Cardiac septum (tissue), 1 donor: ENCODE measurements at places on chromosomes 4 and X.

- DNase-seq: no peak
Measured at GRCh38 chr4:16658183-16658582, 240.3 kb downstream of the LDB2 start.

GRCh38 chrX:109847257-109848187 is 114.5 kb upstream of the ACSL4 start:
- no peak for DNase-seq

- no peak for DNase-seq
Measured at GRCh38 chrX:4110964-4111363, 397.5 kb upstream of the PRKX start.

- DNase-seq: no peak
Measured at GRCh38 chr4:142882159-142882558, 36.1 kb upstream of the INPP4B start.

- DNase-seq: no peak
Measured at GRCh38 chrX:19372170-19372546, 28.4 kb downstream of the PDHA1 start.

DNA sequence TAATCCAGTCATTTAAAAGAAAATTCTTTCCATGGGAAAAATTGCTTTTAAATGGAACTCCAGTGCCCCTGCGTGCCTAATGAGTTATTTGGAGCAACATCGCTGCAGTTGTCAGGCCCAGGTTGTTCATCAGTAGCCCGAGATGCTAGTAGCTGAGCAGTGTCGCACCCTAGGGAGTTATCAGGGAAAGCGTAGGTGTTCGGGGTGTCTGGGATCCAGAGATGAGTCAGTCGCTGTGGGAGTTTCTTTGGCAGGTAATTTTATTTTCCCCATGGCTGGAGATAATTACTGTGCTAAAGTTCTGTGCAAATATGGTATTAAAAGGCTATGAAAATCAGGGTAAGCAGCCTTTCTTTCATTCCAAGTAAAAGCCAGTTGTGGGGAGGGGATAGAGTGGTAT is 49.4 kb downstream of the ANXA3 start:
- no peak for DNase-seq

DNA sequence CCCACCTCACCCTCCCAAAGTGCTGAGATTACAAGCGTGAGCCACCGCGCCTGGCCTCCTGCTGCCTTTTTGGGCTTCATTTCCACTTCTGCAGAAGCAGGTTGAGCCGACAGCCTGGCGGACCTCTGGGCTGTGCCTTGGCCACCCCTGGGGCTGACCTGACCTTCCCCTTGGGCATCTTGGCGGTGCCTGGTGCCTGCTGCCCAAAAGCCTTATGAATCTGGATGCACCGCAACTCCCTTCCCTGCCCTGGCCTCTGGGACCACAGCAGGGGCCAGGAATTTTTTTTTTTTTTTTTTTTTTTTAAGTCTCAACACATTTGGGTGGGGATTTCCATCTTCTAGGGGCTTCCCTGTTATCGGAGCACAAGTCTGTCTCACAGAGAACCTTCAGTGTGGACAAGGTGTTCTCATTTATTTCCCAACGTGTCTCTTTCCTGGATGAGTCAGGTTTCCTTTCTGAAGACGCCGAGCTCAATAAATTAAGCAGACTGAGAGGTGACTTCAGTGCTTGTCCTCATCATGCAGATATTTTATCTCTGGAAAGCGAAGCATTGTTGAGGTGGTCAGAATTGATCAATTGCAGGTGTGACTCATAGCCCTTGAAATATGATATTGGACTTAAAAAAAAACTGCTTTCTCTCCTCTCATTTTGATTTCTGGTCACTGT is 79.7 kb downstream of the SHROOM2 start:
- DNase-seq: no peak

- DNase-seq: no peak
Measured at GRCh38 chr4:99062120-99062519, 26.5 kb downstream of the ADH5 start.
